ENCODE measurements at places on chromosomes 6 and 20.

DNA sequence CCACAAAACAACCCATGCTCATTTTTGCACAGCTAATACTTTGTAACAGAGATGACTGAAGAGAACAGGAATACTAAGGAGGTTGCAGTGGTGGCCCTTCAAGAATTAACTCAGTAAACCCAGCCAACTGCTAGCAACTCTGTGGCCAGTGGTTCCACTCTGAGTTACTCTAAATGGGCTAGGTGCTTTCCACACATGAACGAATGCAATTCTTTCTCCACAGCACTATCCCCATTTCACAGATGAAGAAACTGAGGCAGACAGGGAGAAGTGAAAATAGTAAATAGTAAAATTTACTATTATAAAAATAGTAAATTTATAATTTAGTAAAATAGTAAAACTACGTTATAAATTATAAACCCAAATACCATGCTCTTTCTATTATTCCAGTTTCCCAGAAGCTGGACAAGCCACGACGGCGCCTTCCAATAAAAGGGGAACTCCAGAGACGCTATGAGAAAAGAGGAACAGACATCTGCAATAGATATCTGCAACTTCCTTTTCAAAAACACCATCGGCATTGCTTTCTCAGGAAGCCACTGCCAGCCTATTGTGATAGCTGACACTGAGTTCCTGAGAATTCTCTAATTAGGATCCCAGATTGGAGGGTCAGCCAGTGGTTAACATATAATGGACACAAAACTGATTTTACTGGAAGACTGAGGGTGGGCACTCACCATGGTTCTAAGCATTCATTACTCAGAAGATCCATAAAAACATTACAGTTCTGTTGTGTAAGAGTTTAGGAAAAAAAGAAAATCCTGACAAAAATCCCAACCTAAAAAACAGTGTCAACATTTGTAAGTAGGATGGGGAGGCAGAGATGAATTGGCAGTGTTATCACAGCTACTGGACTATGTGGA is 16.2 kb downstream of the FKBP1A start:
- no peak for DNase-seq

DNA sequence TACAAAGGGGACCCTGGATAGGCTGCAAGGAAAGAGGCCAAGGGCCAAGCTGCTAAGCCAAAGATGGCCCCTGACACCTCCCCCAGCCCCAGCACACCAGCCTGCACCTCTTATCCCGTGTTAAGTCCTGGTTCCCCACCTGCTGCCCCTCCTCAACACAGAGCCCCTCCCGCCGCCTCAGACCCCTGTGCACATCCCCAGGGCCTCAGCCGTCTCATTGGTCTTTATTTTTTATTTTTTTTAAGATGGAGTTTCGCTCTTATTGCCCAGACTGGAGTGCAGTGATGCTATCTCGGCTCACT is 37.1 kb upstream of the MDFI start:
- no peak for DNase-seq

DNA sequence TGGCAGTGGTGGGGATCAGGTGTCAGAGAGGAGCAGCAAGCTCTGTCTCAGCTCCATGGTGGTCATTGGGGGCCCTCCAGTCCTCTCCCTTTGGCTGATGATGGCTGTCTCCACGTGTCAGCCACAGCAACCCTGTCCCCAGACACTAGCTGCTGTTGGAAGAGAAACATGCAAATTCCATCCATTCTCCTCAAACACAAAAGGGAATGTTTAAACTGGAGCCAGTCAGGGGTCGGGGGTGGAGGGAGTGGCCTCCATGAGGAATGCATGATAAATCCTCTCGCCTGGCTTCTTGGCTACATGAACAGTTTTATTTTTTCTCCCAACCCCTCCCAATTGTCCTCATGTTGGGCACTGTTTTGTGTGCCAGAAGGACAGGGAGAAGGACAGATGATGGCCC is 86.4 kb downstream of the EDN3 start:
- no peak for DNase-seq

GRCh38 chr20:29410806-29411457 is 1846.5 kb upstream of the DEFB115 start:
- no peak for DNase-seq

DNA sequence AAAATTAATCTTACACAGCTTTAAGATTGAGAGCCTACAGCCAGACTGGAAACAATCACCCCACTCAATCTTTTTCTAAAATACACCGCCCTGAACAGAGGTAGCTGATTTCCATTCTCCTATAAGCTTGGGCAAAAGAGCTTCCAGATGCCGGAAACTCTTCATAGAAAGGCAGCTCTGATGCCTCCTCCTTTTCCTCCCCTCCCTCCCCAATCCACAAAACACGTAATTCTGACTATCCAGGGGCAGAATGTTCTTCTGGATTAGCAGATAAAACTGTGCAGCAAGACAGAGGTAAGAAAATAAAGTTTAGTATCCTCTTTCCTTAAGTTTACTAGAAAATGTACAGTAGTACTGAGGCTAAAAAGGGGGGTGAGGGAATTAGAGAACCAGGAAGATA is 15.8 kb downstream of the ADNP start:
- no peak for DNase-seq

- no peak for DNase-seq
Measured at GRCh38 chr6:24936641-24937317, 1.0 kb upstream of the RIPOR2 start.

GRCh38 chr20:43939762-43940121 is 25.1 kb downstream of the TOX2 start:
- no peak for DNase-seq

- no peak for DNase-seq
Measured at GRCh38 chr6:159976686-159977254, 7.9 kb downstream of the IGF2R start.

DNA sequence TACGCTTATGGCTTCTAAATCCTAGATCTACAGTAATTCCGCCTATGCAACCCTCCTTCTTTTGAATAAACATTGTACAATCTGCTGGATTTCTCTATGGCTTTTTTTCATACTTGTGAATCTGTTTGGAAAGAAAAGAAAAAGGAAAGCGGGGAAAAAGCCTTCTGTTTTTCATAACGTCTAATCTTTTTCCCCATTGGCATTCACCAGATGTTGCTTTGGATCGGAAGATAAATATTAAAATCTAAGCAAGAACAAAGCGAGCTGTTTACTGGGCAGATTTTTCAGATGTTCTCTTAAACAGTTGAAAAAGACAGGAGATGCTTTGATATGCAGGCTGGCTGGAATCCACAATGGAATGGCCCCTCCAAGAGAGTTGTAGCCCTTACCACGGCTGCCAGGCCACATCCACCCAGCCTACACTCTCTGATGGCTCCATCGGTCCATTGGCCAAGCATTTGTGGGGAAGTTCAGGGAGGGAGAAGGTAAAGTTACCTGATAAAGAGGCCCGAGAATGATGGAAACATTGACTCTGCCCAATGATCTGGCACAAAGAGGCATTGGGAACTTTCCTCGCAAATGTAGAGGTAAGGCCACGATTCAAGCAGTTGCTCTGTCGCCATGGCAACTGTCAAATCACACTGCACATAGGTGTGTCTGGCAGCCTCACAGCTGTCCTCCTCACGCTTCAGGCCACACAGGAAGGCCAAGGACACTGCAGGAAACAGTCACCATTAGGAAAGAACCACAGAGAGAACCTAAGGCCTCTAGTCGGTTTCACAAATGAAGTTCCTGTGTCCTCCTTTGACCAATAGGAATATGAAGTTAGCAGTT is 70.3 kb downstream of the PKHD1 start:
- DNase-seq = no peak

DNA sequence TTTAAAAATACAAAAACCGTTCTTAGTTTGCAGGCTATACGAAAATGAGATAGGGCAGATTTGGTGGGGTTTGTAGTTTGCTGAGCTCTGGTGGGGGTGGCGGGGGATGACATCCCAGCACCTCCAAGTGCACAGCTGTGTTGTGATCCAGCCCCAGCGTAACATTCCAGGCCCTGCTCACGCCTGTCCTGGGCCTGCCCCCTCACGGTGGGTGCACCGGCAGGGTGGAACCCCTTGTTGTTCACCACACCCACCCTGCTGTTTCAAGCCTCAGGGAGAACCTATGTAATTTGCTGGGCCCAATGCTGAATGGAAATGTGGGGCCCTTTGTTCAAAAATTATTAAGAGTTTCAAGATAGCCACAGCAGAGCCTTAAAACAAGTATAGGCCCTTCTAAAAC is 25.0 kb downstream of the ARMC2 start:
- DNase-seq = no peak

GRCh38 chr20:50181344-50181743 is 9.3 kb upstream of the CEBPB start:
- no peak for DNase-seq

DNA sequence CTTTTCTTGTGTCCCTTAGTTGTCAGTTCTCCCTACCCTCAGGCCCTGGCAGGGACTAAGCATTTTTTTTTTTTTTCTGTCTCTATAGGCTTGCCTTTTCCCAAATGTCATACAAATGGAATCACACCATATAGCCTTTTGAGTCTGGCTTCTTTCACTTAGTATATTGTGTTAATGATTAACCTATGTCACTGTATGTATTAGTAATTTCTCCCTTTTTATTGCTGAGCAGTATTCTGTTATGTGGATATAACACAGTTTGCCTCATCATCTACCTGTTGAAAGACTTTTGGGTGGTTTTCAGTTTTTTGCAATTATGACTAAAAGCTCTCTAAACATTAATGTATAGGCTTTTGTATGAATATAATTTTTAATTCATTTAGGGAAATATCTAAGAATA is 16.0 kb upstream of the FBXO30 start:
- DNase-seq = no peak

- no peak for DNase-seq
Measured at GRCh38 chr6:136901212-136901784, 20.8 kb upstream of the SLC35D3 start.

- no peak for DNase-seq
Measured at GRCh38 chr20:25865715-25866656, 169.3 kb upstream of the ZNF337 start.

DNA sequence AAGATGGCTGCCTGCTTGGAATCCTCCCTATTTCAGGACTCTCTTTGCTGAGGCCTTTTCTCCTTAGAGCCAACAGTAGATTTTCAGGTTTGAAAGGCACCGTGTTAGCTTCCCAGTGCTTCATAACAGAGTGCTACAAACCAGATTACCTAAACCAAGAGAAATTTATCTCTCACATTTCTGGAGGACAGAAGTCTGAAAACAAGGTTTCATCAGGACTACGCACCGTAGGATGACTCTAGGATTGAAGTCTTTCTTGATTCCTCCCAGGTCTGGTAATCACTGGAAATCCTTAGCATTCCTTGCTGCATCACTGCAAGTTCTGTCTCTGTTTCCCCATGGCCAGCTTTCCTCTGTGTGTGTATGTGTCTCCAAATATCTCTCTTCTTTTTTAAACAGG is 508.4 kb upstream of the GJE1 start:
- no peak for DNase-seq

DNA sequence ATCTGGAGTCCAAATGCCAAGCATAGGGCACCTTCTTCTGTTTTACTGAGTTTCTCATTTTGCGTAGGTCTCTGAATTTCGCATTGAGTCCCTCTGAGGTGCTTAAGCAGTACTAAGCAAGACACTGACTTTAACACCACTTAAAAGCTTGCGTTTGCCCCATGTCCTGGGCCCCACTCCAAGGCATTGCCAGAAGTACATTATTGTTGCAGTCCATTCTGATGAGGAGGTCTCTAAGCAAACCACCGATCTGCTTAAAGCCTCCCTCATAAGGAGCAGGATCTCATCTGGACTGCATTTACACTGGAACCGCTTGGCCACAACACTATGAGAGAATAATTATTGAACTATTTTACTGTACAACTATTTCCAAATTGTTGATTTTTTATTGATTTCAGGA is 16.3 kb downstream of the BMP2 start:
- DNase-seq = peak; percentile 41

DNA sequence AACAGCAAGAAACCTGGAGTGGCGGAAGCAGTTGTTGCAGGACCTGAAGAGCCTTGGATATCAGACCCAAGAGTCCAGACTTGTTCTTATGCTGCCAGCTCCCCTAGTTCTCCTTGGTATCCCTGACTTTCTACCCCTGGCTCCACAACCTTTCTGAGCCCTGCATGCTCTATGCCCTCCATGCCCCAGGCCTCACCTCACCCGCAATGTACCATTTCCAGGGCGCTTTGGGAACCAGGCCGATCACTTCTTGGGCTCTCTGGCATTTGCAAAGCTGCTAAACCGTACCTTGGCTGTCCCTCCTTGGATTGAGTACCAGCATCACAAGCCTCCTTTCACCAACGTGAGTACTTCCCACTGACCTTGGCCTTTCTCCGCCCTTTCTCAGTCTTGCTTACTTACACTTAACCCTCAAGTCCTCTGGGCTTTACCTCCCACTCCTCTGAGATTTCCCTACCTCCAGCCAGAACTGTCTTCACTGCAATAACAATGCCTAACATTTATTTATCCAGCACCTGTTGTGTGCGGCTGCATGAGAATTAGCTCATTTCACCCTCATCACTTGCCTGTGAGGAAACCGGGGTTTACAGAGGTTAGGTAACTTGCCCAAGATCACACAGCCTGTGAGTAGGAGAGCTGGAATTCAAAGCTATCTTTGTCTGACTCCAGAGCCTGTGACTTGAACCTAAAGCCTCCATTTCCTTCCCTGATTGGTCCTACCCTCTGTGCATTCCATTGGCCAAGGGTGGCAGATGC is 2.3 kb downstream of the POFUT1 start:
- no peak for DNase-seq

GRCh38 chr20:24795436-24795835 is 153.6 kb upstream of the CST7 start:
- no peak for DNase-seq

GRCh38 chr20:62550087-62550632 is 74.4 kb upstream of the GATA5 start:
- DNase-seq = no peak

DNA sequence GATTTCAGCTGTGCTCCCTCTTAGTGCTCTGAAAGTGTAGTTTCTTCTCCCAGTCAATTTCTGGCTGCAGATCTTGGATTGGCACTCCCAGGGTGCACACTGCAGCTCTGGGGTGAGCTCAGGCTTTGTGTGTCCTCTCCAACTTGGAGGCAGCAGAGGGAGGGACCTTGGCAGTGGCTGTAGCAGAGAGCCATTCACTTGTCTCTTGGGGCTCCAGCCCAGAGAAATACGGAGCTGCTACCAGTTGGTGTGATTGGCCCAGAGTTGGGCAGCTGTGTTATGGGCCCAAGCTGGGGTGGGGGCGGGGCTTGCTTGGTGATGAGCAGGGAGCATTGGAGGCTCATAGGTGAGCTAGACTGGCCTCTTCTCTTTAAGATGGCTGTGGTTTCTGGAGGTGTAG is 65.9 kb downstream of the KLHL32 start:
- DNase-seq = no peak

DNA sequence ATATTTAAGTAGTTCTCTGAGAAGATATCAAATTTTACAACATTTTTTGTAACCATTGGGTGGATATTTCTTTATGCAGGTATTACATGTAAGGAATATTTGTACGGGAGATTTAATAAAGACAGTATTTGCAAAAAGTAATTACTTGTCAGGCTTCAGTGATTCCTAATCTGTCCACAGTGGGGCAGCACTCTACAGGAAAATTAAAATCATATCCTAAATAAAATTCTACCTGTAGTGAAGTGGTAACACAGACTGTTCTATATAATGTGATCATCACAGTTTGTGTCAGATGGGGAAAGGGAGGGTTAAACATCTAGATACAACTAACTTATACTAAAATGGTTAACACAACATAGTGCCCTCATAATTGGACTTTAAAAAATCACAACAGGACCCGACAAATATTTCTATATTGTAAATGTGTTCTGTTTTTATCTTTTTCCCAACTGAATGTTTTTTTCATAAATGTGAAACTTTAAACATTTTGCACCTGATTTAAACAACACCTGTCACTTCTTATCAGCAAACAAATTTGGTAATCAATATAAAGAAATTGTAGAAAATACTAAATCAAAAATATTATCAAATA is 145.6 kb upstream of the MANEA start:
- no peak for DNase-seq

Measured in AG09319 (cell line).